Mammary epithelial cell (primary cell): ENCODE measurements at places on chromosomes 3 and 15. TPM values are rescaled to one million over a fixed set of nuclear protein-coding genes. Genes with fewer than 3 reads are reported as not detected.

SNTN gene
- not detected for total RNA-seq

GOLGA6A gene
- not detected in 2 replicates for total RNA-seq

CCR2 gene
- not detected for total RNA-seq

APH1B gene
- 15.9 and 18.4 TPM in 2 replicates for total RNA-seq

ACP3 gene
- total RNA-seq, result 0.33 TPM

BAHD1 gene
- 11.7 and 13.7 TPM in 2 replicates for total RNA-seq

HDC gene
- total RNA-seq, result not detected

TNIK gene
- 7.5 TPM for total RNA-seq
